Left hindlimb (tissue), 1 donor: ENCODE measurements at places on chromosomes 12 and 14.

- DNase-seq, result no peak
Observed at GRCh38 chr14:65962952-65963351, 523.2 kb upstream of the CCDC196 start.

DNA sequence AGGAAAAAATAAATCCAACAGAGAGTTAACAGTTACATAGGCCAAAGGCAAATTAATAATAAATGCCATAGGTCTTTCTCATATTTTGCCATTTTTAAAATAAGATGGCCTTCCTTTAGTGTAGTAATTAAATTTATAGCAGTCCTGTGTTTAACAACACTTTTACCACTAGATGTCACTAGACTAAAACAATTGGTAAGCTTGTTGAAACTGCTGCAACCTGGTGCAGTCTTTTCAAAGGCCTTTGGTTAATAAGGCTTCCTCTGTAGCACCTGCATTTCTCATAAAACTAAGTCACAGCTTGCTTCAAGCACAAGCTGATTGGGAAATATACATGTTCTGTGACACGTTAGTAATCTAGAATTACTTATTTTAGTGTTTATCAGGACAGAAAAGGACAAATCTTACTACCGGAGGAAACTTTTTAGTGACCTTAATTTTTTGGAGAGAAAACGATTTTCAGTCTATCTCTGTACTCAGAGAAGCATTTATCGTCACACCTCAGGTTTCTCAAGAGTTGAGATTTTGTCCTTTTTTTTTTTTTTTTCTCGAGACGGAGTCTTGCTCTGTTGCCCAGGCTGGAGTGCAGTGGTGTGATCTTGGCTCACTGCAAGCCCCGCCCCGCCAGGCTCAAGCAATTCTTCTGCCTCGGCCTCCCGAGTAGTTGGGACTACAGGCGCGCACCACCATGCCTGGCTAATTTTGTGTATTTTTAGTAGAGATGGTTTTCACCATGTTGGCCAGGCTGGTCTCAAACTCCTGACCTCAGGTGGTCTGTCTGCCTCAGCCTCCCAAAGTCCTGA, 20.0 kb downstream of the BORCS5 start:
- no peak for DNase-seq

DNA sequence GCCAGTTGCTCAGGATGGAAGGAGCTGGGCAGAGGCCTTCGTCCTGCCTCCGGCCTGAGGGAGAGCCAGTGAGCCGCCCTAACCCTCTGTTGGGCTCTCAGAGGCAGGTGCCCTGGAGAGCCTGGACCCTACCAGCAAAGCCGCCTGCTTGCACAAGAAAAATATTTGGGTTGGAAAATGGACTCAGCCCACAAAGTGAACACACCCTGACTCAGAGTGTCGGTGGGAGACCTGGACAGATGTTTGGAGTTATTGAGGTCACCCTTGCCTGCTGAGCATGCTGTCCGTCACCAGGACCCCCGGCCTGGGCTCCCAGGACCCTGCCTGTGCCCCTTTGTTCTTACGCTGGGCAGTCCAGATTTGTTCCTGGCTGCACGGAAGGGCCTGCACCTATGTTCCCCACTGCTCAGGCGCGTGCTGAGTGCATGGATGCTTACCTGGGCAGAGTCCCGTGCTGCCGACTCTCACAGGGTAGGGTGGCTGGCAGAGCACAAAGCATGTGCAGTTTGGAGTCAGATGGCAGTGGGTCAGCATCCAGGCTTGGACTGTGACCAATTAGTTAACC, 22.4 kb downstream of the FAM181A start:
- no peak for DNase-seq

DNA sequence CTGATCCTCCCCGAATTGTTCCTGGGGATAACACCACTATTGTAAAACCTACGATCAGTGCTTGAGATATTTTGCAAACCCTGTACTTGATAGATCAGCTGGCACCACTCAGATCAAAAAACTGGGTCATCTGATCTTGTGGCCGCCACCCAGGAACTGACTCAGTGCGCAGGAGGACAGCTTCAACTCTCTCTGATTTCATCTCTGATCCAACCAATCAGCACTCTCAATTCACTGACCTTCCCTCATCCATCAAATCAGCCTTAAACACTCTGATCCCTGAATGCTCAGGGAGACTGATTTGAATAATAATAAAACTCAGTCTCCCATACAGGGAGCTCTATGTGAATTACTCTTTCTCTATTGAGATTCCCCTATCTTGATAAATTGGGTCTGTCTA, 4.2 kb upstream of the XPOT start:
- no peak for DNase-seq

DNA sequence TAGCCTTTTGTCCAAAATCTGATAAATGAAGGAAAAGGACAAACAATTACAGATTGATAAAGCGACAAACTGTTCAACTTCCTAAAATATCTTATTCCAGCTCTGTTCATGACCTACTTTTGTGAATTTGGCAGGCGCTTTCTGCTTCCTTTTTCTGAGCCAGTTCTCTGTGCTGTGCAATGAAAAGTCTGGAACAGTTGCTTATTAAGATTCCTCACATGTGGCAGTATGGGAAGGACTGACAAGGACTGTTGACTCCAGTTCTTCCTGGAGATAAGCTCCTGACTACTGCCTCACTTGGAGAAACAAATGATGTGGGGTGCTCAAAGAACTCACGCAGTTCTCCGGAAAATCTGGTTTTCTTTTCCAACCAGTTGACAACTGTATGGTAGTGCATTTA, 58.3 kb upstream of the ANP32D start:
- peak; percentile 33 for DNase-seq

DNA sequence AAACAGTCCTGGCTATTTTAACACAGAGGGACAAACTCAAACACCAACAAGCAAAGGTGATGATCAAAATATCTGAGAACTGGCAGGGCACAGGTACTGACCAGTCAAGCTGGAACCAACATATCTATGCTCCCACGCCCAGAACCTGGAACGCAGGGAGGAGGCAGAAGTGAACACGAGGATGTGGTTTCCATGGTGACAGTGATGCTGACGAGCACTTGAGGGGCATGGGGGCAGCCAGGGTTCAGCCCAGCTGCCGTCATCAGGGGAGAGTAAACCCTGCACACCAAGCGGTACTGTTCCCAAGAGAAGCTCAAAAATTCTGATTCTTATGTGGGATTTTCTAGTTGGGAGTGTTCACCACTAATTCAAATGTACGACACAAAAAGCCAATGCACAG, 113.6 kb upstream of the SFSWAP start:
- no peak for DNase-seq

DNA sequence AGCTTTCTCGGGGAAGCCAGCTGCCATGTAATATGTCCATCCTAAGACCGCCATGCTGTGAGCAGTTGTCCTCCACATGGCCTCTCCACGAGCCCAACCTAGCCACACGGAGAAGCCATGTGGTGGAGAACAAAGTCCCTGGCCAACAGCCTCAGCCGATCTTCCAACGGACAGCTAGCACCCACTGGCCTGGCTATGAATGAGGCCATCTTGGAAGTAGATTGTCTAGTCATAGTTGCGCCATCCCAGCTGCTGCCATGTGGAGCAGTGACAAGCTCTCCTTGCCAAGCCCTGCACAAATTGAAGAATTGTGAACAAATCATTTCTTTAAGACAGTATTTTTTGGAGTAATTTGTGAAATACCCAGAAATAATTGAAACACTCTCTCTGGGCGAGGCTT, 49.3 kb upstream of the USP44 start:
- DNase-seq, result no peak

- no peak for DNase-seq
Observed at GRCh38 chr12:108357834-108358579, 18.9 kb upstream of the CMKLR1 start.

- no peak for DNase-seq
Observed at GRCh38 chr12:76310110-76310509, 38.1 kb downstream of the BBS10 start.

DNA sequence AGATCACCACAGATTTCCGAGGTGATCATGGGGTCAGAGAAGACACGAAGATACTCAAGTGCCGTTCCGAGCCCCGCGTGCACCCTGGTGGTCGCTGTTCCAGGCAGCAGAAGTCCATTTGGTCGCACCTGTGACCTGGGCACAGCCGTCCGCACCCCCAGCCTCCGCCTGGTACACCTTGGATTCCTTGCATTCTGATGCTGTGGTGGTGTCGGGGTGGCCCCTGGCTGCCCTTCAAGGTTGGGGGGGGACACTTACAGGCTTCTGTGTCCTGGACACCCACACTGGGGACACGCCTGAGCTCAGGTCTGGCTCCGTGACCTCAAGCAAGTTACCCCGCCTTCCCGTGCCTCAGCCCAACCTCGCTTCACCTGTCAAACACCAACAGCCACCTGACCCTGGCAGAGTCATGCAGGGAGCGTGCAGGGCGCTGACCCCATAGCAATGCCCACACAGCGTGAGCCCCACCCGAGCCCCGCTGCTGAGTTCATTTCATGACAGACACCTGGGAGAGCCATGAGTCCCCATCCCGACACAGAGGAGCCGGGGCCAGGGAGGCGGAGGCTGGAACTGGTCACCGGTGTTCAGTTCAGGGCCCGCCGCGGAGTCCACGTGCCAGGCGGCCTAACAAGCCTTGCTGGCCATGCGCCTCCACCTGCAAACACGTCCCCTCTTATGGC, 17.9 kb upstream of the GALNT9 start:
- DNase-seq, result no peak

DNA sequence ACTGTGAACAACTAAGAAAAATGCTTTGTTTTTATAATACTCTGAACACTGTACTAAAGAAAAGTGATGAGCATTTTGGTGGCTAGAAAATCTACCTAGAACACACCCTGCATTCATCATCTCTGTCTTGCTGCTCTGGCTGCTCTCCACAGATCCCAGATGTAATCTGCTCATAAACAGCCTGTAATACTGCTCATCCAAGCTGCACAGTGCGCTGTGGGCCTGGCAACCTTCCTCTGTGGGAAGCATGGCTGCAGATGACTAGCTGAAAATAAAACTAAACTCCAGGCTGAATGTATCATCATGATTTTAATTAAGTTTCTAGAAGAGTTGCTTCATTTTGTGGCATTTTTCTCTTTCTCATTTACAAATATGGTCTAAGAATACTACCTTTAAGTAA, 200.7 kb downstream of the SLC2A13 start:
- peak; percentile 34 for DNase-seq

DNA sequence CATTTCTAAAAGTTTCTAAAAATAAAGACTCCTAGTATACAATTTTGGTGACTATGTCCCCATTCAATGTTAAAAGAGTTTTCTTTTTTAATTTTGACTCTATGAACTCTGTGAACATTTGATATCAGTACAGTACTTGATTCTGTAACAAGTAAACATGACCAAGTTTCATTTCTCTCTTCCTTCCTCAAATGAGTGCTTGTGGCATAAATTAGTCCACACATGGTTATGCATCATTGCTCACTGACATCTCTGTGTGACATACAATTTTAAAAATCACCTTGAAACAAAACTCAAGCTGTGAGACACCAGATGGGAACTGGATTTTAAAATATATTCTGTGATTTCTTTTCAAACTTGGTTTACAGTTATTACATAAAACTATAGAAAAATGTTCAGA, 253.9 kb upstream of the MDGA2 start:
- no peak for DNase-seq

DNA sequence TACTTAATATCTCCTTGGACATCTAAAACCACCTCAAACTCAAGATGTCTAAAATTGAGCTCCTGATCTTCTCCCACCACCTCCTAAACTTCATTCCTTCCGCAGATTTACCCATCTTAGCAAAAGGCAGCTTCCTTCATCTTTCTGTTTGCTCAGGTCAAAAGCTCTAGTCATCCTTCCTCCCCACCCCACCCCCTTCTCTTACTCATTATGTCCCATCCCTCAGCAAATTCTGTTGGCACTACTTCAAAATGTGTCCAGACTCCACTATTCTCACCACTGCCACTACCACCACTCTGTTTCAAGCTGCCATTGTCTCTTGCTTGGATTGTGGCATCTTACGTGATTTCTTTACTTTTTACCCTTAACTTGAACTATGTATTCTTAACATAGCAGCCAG, 59.2 kb upstream of the ZDHHC17 start:
- DNase-seq, result no peak

DNA sequence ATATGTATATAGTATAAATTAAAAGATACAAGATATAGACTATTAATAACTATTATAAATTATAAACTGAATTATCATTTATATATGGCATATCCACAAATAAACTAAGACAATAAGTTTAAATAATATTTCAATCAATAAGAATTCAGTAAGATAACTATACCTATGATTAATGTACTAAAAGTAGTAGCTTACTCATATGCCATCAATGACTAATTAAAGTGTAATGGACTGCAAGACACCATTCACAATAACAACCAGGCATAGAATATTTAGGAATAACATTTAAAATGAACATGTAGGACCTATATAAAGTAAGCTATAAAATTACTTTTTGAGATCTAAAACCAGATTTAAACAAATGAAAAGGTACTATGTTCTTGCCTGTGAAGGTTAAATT, 18.8 kb downstream of the KCNC2 start:
- DNase-seq, result no peak

DNA sequence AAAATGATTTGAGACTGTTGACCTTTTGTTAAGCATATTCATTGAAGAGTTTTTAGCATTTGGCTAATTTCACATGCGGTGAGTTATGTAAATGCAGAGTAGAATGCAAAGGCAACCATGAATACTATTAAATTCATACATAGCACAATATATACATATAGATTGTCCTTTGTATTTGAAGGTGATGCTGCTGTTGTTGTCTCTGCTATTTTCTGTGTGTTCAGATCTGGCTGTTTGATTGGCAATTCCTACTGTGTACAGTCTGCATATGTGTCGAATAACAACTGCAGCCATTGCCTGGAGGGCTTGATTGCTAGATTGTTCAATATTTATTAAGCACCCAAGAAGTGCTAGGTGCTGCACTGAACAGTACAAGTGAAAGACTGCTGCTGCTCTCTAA, 187.4 kb downstream of the FOXG1 start:
- DNase-seq, result no peak

GRCh38 chr14:77111021-77111420, 13.0 kb downstream of the CIPC start:
- DNase-seq, result no peak
